BJ (cell line): ENCODE measurements at places on chromosomes 12 and 14.

DNA sequence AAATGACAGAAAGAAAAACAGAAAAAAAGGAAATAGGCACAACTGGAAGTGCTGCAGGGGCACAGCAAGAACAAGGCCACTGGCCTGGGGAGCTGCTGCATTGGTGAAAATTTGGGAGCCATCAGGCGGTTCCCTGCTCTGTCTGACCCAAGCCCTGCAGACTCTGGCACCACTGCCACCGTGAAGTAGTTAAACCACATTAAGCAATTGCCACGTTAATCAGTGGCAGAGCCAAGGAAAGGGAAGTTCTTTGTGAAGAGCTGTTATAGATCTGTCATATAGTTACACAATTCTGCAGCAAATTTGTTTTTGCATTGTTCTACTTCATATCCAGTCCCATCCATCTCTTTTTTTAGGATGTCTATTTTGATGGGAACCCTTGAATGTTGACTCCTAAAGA lies 915.3 kb downstream of the FSCB start:
- DNase-seq: no peak

GRCh38 chr12:129659961-129660622 lies 243.7 kb downstream of the TMEM132D start:
- no peak for DNase-seq

DNA sequence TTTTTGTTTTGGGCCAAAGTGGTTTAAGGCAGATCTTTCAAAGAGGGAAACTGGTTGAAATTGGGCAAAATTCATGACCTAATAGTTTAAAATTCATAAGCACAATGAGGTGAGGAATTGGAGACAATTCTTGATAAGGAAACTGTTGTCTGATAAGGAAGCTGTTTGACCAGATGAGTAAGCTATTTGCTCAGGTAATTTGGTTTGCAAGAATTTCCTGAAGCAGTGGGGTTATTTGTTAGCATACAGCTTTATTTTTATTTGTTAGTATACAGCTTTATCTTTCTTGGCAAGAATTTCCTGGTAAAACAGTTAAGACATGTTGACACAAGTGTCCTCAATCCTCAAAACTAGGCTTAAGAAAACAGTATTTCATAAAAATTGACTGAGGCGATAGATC lies 559.0 kb downstream of the GALC start:
- no peak for DNase-seq

GRCh38 chr12:32031109-32031508 lies 71.9 kb downstream of the RESF1 start:
- DNase-seq: no peak

- DNase-seq: no peak
These were observed 120.3 kb downstream of the VRK1 start for GRCh38 chr14:96917442-96917963.

GRCh38 chr12:53825246-53826081 lies 73.7 kb upstream of the CISTR start:
- DNase-seq: no peak

- no peak for DNase-seq
These were observed 617.0 kb downstream of the VRK1 start for GRCh38 chr14:97413966-97414717.

GRCh38 chr14:62436261-62436660 lies 609.0 kb downstream of the KCNH5 start:
- no peak for DNase-seq

- no peak for DNase-seq
These were observed 7.0 kb upstream of the PFDN5 start for GRCh38 chr12:53288322-53288721.

- no peak for DNase-seq
These were observed 4.5 kb upstream of the AQP2 start for GRCh38 chr12:49946086-49946485.

DNA sequence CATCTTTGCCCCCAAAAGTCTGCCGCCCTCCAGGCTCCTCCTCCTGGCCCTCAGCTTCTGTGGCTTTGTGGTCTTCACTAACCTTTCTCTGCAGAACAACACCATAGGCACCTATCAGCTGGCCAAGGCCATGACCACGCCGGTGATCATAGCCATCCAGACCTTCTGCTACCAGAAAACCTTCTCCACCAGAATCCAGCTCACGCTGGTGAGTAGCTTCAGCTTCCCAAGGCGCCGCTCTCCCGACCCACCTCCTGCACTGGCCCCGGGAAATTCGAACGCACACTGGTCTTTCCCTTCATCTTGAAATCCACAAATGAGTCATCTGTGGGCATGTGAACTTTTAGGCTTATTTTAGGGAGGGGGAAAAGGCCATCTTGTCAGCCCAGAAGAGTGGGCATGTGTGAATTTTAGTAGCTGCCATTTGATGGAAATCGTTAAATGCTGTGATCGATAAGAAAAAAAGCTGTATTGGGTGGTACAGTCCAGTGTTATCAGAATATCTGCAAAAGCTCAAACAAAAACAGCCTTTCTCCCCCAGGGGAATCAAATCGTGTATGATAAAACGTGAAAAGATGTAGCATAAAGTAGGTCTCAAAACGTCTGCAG lies 700 bp downstream of the SLC35E3 start:
- no peak for DNase-seq

GRCh38 chr12:24721191-24721590 lies 227.7 kb downstream of the BCAT1 start:
- DNase-seq: no peak

DNA sequence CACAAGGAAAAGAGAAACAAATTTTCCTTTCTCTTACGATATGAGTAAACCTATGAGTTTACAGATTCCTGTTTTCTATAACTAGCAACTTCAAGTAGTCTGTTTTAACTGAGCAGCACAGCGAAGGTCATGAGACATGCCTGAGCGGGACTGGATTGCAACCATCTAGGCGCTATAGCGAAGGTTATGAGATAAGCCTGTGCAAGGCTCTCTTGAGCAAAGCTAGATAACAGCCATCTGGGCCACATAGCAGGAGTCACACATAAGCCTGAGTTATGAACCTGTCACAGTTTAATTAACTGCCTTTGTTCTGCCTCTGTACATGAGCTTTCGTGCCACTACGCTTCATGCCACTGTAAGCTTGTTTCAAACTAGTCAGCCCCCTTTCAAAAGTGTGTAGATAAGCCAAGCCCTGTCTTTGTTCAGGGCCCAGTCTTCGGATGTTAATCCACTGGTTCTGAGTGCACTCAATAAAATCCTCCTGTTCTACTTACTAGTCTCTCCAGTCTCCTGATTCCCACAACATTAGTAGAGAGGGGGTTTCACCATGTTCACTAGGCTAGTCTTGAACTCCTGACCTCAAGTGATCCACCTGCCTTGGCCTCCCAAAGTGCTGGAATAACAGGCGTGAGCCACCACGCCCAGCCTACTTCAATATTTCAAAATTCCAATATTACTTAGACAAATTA lies 47.1 kb downstream of the SEC23A start:
- no peak for DNase-seq

GRCh38 chr14:52078095-52078531 lies 9.3 kb upstream of the NID2 start:
- no peak for DNase-seq

DNA sequence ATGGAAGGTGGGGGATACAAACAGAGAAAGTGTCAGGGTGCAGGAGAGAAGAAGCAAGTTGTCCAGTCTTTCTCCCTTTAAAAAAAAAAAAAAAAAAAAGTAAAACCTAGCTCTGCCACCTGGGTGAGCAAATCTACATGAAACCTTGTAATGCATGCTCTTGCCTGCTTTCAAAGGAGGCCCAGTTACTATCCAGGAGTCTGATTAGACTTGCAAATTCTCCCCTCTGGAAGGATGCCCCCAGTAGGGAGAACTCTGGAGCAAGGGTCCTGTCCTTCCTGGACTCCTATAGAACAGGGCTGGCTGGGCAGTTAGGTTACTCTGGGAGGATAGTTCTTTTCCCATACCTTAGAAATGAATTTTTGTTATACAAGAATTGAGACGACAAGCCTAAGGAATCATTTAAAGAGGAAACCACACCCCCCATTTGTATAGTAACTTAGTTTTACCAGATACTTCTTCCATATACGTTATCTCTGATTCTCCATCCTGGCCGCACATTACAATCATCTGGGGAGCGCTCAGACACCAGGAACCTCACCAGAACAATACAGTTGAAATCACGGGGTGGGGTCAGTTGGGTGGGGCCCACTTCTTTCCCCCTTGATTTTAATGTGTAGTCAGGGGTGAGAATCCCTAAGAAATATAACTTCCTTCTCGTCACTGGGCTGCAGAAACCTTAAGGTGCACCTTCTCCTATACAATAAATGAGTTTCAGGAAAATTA lies 30.5 kb downstream of the RAB35 start:
- DNase-seq: no peak

DNA sequence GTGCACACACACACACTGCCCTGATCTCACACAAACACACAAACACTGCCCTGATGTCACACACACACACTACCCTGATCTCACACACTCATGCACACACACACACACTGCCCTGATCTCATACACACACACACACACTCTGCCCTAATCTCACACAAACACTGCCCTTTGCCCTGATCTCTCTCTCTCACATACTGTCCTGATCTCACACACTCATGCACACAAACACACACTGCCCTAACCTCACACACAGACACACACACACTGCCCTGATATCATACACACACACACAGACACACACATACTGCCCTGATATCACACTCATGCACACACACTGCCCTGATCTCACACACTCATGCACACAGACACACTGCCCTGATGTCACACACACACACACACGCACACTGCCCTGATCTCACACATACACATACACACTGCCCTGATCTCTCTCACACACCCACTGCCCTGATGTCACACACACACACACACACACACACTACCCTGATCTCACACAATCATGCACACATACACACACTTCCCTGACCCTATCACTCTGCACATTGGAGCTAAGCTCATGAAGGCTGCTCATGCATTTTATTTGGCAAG lies 97.6 kb upstream of the DIO3 start:
- no peak for DNase-seq

DNA sequence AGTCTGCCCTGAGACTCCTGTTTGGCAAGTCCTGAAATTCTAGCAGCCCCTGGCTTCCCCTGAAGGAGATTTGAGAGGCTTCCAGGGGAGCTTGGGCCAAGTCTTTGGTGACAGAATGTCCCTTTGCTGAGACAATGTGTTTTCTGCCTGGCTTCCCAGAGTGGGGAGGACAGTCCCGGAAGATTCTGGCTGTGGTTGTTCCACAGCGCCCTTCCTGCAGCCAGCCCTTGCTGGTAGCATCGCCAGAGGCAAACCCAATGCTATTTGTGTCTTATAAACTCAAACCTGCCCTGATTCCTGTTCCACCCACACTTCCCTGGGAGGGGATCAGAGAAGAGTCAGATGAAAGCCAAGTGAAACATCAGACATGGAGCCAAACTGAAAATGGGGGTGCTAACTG lies 56.4 kb upstream of the OAS1 start:
- no peak for DNase-seq

DNA sequence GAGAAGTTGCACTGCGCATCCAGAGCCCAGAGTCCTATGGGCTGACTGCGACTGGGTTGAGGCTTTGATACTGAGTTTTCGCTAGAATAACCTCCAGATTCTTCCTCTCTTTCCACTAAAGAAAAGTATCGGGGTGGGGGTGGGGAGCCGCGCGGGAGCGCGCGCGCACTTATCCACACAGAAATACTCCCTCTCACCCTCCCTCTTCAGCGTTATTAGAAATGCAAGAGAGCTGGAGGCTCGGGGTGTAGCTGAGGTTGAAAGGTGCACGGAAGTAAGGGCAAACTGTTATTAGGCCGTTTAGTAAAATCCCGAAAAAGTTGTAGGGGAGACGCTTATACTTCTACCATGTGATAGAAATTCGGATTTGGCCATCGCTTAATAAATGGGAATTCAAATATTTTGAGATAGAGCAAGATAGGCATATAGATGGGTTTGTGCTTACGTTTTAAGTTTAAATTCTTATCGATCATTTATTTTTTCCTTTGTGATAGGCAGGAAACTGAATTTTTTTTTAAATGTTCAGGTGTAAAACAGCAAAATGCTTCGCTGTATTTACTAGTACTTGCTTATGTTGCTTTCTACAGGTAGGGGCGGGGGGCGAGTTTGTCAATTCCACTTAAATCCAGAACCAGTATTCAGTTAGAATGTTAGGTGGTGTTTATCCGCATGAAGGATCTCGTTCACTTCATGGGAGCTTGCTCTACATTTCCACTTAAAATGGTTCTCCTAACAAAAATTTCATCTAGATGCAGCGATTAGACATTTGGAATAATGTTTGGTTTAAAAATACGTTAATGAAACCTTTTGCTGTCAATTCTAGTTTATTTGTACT lies 1.1 kb downstream of the ARHGAP5 start:
- no peak for DNase-seq

- no peak for DNase-seq
These were observed 6.8 kb upstream of the SLC38A2 start for GRCh38 chr12:46379352-46379751.

DNA sequence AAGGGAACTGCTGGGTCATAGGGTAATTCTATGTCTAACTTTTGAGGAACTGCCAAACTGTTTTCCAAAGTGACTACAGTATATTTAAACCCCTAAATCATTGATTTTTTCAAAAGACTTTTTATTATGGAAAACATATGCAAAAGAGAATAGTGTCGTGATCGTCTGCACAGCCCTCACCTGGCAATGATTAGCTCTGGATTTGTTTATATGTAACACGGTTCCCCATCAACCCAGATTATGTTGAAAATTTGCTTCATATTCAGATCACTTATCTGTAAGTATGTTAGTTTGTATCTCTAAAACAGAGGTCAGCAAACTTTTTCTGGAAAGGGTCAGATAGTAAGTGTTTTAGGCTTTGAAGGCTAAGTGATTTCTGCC lies 52.7 kb downstream of the CCDC92 start:
- no peak for DNase-seq

DNA sequence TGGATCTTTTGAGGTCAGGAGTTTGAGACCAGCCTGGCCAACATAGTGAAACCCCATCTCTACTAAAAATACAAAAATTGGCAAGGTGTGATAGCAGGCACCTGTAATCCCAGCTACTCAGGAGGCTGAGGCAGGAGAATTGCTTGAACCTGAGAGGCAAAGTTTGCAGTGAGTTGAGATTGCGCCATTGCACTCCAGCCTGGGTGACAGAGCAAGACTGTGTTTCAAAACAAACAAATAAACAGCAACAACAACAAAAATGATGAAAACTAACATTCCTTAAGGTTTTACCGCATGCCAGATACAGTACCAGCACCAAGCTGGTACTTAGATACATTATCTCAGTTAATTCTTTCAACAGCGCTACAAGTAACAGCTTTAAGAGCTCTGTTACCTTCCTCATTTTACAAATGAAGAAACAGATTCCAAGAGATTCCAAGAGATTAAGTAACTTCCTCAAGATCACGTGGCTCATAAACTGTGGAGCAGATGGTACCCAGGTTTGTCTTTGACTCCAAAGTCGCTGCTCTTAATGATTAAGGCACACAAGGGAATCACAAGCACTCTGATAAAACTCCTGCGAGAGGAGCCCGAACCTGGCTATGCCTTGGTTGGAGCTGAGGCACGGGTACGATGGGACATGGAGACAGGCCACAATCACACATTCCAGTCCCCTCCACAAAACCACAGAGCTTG lies 17.7 kb upstream of the PLEK2 start:
- DNase-seq: peak; percentile 28

GRCh38 chr12:69994724-69995173 lies 169.7 kb downstream of the MYRFL start:
- no peak for DNase-seq
